Lung (tissue), 17 donors: ENCODE measurements at places on chromosomes 6 and 20. TPM values are rescaled to one million over a fixed set of nuclear protein-coding genes. Genes with fewer than 3 reads are reported as not detected.

Gene LTA
- 0.28 TPM for polyA plus RNA-seq

Gene RIMS4
- polyA plus RNA-seq, result 2.6 TPM

- DNase-seq, result no peak
These were observed 5.1 kb upstream of the ZNF391 start for GRCh38 chr6:27383481-27383880.

DNA sequence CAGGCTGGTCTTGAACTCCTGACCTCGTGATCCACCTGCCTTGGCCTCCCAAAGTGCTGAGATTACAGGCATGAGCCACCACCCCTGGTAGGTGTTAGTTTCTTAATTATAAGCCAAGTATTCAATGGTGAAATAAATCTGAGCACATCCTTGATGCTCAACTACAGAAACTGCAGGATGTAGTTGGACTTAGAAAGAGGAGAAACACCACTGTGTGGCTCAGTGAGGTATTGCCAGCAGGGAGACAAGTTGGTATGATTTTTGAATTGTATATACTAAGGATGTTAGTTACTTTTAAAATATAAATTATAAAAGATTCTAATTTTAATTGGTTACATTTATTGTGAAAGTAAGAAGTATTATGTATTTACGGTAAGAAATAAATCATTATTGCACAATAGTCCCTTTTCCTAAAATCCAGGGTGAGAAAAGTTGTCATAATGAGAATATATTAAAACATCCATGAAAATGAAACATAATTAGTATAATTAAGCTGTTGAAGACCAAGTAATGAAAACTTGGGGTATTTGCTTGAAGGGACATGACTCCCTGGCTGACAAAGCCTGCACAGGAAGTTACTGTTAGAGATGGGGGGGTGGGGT, 17.6 kb downstream of the SLC18B1 start:
- no peak for DNase-seq

GRCh38 chr6:4884646-4885340, 108.6 kb downstream of the CDYL start:
- no peak for DNase-seq

Gene PRSS35
- polyA plus RNA-seq, result 0.14 TPM

- DNase-seq, result no peak
These were observed 311.1 kb upstream of the RNF24 start for GRCh38 chr20:4326195-4327065.

GRCh38 chr6:155381673-155382337, 67.5 kb upstream of the TFB1M start:
- no peak for DNase-seq

DNA sequence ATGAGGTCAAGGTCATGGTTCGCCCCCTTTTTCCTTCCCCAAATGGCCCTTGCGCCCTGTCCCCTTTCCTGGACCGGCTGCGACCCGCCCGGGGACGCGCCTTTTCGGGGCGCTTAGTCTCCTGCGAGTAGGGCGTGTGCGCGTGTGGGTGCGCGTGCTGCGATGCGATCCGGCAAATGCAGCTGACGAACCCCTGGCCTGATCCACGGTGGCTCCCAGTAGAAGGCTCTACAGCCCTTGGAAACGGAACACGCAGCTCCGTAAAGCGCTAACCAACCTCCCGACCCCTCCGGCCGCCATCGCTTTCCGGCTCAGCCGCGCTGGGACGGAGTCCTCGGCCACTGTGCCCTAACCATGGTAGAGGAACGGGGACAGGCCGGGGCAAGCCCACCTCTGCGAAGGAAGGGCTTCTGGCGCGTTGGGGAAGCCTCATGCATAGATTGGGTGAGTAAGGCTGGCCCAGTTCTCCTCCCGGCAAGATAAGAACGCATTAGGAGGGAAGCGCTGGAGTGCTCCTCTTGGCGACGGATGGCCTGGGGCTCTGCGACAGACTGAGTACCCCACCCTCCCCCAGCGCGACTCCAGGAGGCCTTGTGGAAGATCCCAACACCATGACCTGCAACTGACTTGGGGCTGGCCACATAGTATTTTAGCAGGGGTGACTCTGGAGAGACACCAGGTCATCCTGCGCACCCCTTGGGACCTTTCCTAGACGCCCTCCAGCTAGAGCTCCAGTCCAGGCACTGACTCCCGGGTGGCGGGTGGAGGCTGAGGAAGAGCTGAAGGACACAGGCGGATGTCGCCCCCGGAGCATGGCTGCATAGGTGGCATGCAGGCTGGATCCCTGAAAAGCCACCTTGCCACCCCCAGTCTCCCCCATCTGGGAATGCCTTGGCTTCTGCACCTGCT, 1.1 kb upstream of the SLC4A11 start:
- no peak for DNase-seq

DNA sequence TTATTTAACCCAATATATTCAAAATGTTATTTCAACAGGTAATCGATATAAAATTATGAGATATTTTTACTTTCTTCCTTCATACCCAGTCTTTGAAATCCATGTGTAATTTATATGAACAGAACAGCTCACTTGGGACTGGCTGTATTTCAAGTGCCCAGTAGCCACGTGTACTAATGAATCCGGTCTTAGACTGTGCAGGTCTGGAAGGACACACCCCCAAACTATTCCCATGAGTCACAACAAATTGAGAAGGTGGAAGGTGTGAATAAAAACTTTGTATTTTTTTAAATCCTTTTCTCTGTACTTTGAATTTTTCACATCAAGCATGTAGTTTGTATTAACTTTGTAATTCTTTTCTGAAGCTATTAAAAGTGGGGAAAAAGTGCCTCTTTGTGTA, 2.8 kb downstream of the UNC5CL start:
- no peak for DNase-seq

DNA sequence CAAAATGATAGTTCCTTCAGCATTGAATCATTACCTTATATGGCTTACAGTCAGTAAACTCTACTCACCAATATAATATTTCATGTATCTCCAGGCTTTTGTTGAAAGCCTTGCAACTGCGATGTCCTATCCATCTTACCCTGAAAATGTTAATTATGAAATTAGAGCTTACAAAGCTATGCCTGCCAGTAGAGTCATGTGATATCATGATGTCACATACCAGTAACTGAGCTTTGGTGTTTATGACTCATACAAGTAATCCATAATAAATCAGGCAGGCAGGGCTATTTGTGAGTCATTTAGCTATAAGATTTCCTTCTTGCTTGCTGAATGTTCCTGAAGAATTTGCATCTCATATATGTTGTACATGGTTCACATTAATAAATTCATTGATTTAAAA, 44.9 kb upstream of the FAM83B start:
- no peak for DNase-seq

DNA sequence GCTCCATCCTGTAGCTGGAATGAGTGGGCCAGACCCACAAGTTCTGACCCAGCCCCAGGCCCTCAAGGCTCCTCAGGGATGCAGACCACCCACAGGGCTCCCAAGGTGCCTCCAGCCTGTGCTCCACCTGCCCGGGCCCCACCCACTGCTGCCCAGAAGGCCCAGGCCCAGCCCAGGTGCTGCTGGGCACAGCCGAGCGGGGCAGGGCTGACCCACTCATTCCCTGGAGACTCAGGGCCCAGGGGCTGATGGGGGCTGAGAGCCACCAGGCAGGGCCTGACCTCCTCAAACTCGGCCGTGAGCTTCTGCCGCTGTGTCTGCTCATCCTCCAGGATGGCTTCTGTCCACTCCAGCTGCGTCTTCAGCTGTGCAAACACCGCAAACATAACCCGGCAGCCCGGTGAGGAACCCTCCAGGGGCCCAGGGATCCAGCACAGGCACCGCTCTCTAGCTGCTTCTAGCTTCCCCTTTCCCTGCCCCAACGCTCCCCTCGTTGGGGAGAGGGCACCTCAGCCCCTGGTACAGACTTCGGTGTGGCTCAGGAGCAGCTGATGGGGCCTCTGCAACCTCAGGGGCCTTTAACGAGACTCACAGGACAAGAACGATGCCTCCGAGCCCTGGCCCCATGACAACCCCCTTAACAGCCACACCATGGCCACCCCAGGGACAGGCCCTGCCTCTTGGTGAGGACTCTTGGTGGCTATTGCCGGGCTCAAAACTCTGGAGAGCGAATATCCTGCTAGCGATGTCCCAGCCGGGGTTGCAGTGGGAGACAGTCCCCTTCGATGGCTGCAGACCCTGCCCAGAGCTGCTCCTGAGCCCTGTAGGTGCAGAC, 46.0 kb downstream of the DSTN start:
- no peak for DNase-seq

- DNase-seq, result no peak
These were observed 109.6 kb downstream of the SCAF8 start for GRCh38 chr6:154842833-154843232.
